ENCODE measurements at places on chromosomes 7 and 10.

GRCh38 chr7:36487756-36488336 lies 98.2 kb downstream of the ANLN start:
- DNase-seq: no peak

DNA sequence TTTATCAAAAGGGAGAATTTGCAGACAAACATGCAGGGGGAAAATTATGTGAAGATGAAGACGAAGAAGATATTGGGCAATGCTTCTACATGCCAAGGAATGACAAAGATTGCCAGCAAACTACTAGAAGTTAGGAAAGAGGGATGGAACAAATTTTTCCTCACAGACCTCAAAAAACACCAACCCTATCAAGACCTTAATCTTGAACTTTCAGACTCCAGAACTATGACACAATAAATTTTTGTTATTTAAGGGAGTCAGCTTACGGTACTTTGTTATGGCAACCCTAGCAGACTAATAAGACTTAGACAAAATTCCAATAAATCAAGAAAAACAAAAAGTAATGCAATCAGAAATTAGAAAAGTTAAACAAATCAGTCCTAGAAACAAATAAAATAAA lies 280.0 kb upstream of the GNAI1 start:
- DNase-seq: no peak

DNA sequence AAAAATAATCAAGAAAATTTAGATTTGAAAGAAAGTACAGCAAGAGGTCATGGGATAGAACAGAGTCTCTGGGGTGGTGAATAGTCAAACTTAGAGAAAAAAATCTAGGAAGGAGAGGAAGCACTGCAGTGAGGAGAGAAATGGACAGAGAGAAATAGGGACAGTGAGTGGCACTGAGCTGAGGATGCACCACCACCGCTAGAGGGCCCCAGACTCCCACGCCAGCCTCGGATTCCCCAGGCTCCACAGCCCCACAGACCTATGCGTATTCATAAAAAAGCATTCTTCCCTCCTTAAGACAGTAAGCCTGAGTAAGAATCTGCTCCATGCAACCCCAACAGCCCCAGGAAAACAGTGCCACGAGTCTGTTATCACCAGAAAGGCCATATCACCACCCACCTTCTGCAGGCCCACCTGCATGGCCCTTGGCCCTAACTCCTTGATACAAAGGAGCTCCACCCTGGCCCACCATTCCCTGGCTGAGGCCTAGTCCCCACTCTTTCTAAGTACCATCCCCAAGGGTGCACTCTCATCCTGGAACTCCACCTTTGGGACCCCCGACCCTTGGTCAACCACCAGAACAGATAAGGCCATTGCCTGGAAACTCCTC lies 91.0 kb downstream of the ALOX5 start:
- DNase-seq: peak; percentile 56

DNA sequence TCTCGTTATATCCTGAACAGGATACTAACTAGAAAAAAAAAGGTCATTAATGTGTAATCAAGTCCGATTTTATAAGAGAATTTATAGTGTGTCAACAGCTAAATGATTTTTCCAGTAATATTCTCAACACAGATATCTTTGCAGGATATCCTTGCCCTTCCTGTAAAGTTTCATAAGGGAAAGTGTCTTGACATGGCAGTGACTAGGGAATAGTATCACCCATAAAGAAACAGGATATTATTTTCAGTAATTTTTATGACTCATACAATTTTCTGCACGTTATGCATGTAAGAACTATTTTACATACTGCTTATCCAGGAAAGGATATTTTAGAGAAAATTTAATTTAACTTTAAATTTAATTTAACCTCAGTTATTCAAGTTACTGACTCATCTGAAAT lies 19.5 kb upstream of the PNLIP start:
- no peak for DNase-seq

- DNase-seq: no peak
Measured at GRCh38 chr10:127182161-127182560, 14.2 kb downstream of the INSYN2A start.

- no peak for DNase-seq
Measured at GRCh38 chr7:17984288-17984687, 43.4 kb downstream of the PRPS1L1 start.

DNA sequence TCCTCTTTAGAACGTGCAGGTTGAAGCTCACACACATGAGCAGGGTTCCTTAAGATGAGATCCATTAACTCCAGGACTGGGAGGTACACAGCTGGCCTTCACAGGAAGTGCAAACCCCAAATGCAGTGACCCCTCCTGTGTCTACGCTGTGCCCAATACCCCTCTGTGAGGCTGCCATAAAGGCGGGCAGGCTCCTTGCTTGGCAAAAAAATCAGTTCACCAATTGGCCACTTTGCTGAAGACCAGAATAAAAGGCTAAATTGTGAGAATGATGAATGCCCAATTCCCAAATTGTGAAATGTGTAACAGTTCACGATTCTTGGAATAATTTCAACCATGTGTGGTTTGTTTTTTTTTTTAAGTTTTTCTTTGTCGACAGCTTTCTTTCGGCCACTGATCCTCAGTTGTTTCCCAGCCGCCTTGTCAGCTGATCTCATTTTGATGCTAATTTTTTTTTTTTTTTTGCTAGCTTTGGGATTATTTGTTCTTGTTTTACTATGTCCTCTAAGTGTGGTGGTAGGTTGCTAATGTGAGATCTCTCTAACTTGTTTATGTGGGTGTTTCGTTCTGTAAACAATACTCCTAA lies 101.9 kb upstream of the PRSS58 start:
- no peak for DNase-seq

DNA sequence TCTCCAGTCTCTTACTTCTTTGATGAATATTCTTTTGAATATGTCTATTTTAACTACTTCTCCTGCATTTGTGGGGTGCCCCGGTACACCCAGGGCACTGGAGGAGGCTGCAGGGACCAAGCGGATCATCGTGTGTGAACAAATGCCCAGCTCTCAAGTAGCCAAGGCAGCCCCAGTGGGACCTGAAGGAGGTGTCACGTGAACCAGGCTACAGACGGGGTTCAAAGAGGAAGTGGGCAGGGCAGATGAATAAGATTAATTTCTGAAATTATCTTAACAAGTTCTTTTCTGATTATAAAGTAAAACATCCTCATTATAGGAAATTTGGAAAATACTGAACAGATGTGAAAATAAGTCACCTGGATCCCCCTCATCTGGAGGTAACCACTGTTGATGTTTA lies 78.4 kb upstream of the DUSP5 start:
- no peak for DNase-seq

DNA sequence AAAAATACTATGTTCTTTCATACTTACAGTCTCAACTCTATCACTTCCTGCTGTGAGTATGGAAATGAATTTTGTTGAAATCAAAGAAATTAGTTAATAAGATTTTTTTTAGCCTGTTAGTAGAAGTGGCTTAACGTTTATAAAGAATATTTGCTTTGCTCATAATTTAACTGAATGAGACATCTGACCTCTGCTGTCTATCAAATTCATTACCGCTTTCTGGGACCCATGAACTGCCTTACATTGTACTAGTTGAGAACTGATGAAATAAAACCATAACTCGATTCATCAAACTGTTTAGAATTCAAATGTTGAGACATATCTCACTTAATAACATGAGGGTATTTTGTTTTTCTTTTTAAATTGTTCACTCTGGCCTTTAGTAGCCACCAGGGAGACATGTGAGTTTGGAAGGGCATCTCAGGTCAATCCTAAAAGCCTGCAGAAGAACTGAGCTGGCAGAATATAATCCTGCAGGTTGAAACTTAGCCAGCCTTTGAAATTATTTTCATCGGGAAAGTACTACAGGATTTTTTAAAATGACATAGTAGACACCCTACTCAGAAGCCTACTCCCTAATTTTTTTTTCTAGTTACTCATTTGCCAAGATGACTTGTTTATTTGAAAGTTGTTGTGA lies 78.7 kb downstream of the KIAA1217 start:
- DNase-seq: no peak

- no peak for DNase-seq
Measured at GRCh38 chr7:140607441-140607989, 33.1 kb downstream of the DENND2A start.

GRCh38 chr7:139232377-139232717 lies 1.3 kb downstream of the UBN2 start:
- no peak for DNase-seq
